ENCODE measurements at places on chromosomes 7 and 10.

- peak; percentile 58 for DNase-seq
Observed at GRCh38 chr7:132580717-132581285, 4.5 kb upstream of the PLXNA4 start.

GRCh38 chr7:155844526-155844925 is 32.3 kb upstream of the SHH start:
- DNase-seq, result no peak

GRCh38 chr10:66627156-66627555 is 298.7 kb upstream of the LRRTM3 start:
- no peak for DNase-seq

DNA sequence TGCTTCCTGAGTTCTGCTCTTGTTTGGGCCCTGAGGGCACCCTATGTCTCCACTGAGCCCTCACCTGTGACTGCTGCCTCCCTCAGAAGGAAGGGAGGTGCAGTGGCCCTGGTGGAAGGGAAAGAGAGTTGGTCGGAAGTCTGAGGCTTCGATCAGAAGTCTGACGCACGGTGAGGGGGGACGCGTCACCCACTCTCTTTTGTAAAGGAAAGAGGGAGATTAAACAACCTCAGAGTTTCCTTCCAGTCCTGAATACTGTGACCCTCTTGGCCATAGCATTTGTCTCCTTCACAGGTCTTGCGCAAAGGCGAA is 31.4 kb upstream of the TRIM8 start:
- no peak for DNase-seq

- no peak for DNase-seq
Observed at GRCh38 chr7:24885305-24885704, 94.7 kb downstream of the OSBPL3 start.

DNA sequence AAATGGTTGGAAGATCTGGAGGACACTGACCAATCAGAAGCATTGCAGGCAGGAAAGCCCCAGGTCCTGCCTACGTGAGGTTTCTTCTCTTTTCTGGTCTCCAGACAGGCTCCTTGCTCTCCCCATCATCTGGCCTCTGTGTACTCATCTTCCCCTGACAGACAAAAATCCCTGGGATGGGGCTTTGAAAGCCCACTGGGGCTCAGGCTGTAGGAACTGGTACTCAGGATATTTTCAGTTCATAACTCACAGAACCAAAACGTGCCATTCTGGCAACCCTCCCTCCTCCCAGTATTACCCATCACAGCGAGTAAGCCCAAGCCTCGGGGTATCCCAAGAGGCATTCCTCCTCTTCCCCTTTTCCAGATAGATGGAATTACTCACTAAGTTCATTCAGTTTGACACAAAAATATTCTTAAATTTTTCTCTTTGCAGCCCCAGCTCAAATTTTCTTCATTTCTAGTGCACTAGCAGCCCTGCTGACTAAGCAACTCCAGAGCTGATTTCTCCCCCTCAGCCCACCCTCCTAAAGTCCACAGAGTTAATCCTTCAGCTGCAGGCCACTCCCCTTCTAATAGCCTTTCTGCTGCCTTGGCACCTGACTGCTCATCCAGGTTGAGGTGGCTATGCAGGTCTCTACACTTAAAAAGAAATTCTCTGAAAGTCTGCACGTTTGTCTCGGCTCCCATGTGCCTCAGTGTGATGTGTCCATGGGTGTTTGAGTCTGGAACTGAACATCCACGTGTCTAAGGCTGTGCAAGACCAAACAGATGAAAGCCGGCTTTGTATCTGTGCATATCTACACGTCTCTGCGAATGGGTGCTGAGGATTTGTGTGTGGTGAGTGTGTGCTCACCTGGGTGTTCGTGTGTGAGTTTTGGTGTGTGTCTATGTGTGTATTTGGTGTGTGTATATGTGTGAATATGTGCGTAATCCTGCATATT is 331.4 kb downstream of the CCSER2 start:
- no peak for DNase-seq

DNA sequence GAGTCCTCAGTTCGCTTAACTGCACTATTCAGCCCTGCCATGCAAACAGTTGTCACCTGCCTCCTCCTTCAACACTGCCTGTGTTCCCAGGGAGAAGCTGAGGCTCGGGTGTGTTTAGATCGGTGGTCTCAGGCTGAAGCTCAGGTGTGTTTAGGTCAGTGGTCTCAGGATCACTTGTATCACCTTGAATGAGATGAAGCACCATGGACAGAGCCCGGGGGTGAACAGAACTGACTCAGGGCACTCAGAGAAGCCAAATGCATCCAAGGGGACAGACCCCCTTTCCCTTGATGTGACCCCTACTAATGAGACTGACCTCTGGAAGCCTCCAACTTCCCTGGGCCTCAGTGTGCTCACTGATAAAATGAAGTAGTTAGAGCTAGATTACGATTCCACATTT is 84.0 kb downstream of the CYTH3 start:
- no peak for DNase-seq

DNA sequence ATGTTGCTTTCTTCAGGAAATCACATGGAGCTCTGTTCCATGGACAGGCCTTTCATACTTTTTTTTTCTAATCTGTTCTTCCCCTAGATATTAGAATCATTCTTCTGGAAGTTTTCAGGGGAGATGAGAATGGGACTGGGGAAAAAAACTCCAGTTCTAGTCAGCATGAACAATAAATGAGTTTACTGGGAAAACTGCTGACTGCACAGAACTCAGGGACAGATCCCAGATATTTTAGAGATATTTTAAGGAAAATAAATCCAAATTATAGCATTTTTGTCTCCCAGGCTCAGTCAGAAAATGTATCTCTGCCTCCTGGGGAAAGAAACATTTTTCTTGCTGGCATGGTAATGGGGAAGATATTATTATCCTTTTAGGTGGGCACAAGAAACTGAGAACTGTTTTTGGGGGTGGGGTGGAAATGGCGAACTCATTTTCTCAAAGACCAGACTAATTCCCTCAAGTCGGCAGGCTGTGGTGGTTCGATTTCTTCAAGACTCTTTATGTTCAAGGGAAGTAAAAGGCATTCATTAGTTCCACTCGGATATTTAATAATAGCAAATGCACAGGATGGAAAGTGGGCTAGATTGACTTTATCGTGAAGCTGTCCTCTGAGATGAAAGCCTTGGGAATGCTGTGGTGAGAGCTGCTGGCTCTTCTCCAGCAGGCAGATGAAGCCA is 157.5 kb downstream of the ADRA2A start:
- no peak for DNase-seq

- DNase-seq, result no peak
Observed at GRCh38 chr10:36367362-36367761, 725.3 kb upstream of the FZD8 start.

DNA sequence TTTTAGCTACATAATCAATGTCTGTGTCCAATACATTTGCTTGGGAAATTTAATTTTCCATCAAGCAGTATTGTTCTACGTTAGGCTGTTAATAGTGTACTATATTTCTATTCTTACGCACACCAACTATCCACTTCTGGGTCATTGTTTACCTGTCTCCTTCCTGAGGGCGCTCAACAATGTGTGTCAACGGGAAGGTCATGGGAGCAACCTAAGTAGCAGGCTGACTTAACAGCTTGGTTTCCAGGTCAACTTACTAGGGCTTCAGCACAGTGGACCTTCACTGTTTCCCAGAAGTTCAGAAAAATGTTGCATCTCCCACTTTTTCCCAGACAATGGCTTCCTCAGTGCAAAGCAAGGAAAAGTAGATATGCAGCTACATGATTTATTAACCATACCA is 13.7 kb downstream of the THSD7A start:
- no peak for DNase-seq

DNA sequence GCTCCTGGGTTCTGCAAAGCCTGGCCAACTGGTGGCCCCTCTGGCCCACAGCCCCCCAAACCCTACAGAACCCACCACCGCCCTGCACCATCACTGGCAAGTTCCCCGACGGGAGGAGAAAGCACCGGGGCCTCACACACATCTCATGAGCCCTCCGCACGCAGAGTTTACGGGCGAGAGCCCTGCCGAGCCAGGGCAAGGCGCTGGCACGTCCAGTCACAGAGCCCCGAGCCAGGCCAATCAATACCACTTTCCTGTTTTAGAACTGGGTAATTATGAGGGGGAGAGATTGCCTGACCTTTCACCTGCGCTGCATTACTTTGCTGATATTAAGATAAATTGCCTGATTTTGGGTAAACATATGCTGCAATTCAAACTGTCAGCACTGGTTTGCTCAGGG is 113.3 kb downstream of the EBF3 start:
- DNase-seq, result no peak

GRCh38 chr10:113357681-113358300 is 195.1 kb upstream of the HABP2 start:
- DNase-seq, result no peak

- no peak for DNase-seq
Observed at GRCh38 chr10:43760514-43760913, 111.8 kb upstream of the ZNF32 start.

DNA sequence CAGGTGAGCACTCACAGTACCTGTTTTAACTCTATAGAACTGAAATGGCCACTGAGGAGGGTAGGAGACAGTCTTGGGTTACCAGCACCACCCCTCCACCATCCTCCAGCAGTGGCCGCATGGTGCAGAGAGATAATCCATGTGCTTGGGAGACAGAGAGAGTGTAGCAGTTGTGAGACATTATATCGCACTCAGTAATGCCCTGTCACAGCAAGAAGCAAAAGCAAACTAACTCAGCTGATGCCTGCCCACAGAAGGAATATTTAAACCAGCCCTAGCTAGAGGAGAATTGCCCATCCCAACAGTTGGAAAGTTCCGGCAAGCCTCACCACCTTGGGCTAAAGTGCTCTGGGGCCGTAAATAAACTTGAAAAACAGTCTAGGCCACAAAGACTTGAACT is 58.8 kb upstream of the HBP1 start:
- no peak for DNase-seq

DNA sequence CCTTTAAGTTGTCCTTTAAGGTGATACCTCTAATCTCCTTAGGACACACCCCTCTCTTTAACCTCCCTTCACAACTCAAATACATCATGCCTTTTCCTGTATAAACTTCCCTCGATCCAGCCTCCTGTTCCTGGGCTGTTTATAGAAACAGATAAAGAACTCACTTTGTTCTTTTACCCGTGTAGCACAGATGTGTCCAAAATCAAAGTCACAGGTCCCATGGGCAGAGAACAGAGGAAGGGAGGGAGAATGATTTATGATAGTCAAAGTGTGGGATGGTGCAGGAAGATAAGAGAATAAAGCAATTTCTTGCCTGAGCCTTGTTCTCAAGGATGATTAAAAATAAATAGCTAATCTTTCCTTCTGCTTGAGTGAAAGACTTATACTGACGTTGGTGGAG is 50.3 kb upstream of the CABCOCO1 start:
- DNase-seq, result no peak

DNA sequence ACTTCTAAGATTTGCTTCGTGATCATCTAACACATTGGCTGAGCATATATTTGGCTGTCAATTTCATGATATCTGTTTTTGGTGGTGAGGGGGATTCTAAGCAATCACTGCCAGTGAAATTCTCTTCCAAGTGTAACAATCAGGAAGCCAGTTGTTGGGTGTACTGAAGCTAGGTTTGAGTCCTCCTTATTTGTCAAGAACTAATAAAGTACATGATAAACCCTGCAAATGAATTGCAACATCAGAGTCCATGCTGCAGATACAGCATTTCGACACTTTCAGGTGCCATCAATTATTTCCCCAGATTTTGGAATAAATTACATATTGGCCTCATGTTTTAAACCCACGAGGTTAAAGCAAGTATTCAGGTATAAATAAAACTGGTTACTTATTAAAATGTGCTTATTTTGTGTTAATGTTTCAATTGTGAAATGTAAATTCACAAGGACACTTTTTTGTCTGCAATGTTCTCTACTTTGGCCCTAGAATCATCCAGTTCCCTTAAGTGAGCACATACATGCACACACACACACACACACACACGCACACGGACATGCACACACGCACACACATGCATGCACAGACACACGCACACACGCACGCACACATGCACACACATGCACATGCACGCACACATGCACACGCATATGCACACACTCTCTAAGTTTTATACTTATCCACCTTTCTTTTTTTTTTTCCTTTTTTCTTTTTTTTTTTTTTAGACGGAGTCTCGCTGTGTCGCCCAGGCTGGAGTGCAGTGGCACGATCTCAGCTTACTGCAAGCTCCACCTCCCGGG is 510.2 kb upstream of the KLF6 start:
- DNase-seq, result no peak

- DNase-seq, result no peak
Observed at GRCh38 chr7:28155964-28156363, 24.6 kb downstream of the JAZF1 start.

GRCh38 chr7:131255242-131255641 is 72.4 kb upstream of the MKLN1 start:
- DNase-seq, result no peak

- no peak for DNase-seq
Observed at GRCh38 chr10:130782467-130782866, 529.1 kb downstream of the TCERG1L start.

DNA sequence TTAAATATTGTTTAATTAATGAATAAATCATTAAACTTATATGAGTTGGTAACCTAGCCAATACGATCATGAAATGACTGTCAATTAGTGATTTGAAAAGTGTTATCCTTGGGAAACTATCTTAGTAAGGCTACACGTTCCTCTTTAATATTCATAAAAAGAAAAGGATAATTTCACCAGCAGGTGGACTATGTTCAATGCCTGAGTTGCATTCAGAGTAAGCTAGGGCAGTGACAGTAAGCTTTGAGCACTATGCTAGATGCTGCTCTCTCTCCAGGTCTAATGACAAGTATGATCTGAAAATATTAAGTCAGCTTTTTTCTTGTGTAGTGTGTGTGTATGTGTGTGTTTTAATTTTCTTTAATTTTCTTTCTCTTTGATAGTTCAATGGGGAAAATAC is 486.3 kb upstream of the PCDH15 start:
- no peak for DNase-seq

All from activated T-helper 1 cell treated with anti-CD3 and anti-CD28 coated beads, Interleukin-12 subunit alpha, Interleukin-12 subunit beta, Interleukin-2, Interleukin-4 antibody, amounts not matched to agents 30 ng/mL and 10 ng/mL and 1 ng/mL, durations not matched to agents 14 hours and 24 hours and 36 hours (primary cell).